ENCODE measurements at places on chromosomes 7 and 10. TPM values are rescaled to one million over a fixed set of nuclear protein-coding genes. Genes with fewer than 3 reads are reported as not detected.

- DNase-seq = peak; percentile 5
- H3K4me1 ChIP-seq = no peaks in the 10 kb centered on the region
- peaks cover 74% of the 10 kb centered on the region for H3K36me3 ChIP-seq
- no peak overlapping the region for H3K4me3 ChIP-seq
- no peaks in the 10 kb centered on the region for H3K27me3 ChIP-seq
- no peak overlapping the region for H3K27ac ChIP-seq
Observed at GRCh38 chr7:141754939-141755338, 9.0 kb upstream of the TAS2R3 start.

DNA sequence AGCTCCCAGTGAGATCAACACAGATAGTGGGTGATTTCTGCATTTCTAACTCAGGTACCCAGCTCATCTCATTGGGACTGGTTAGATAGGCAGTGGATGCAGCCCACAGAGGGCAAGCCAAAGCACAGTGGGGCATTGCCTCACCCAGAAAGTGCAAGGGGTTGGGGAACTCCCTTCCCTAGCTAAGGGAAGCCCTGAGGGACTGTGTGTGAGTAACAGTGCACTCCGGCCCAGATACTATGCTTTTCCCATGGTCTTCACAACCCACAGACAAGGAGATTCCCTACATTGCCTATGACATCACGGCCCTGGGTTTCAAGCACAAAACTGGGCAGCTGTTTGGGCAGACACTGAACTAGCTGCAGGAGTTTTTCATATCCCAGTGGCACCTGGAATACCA lies 62.8 kb downstream of the PPP1R3A start:
- H3K27me3 ChIP-seq = no peaks in the 10 kb centered on the region
- no peak overlapping the region for H3K27ac ChIP-seq
- no peaks in the 10 kb centered on the region for H3K36me3 ChIP-seq
- DNase-seq = no peak

DNA sequence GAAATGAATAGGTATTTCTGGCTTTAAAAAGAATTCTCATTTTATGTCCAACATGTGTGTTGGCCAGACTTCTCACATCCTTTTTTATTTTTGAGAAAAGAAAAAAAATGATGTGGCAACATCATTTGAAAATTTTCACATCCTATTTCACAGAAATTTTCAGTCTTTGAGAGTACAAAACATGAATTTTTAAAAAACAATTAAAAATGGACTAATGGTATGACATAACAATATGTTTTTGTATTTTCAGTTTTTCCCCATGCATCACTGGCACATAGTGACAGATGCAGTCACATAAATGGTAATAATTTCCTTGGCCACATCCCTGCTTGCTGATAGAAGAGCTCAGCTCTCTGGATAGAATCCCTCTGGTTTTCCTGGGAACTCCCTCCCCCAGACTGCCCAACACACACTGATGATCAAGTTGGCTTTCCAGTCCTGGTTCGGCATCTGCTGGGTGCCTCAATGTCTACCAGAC lies 188.5 kb upstream of the AGR3 start:
- no peaks in the 10 kb centered on the region for H3K27me3 ChIP-seq
- H3K36me3 ChIP-seq = no peaks in the 10 kb centered on the region
- no peak for DNase-seq
- no peak overlapping the region for H3K27ac ChIP-seq

- no peak for DNase-seq
- H3K36me3 ChIP-seq = peaks cover 21% of the 10 kb centered on the region
- no peaks in the 10 kb centered on the region for H3K27me3 ChIP-seq
Observed at GRCh38 chr10:26824015-26824690, 36.6 kb downstream of the ABI1 start.

- H3K36me3 ChIP-seq = no peaks in the 10 kb centered on the region
- peaks cover 3% of the 10 kb centered on the region for H3K4me1 ChIP-seq
- no peak overlapping the region for H3K4me3 ChIP-seq
Observed at GRCh38 chr10:22386503-22386902, 41.2 kb downstream of the SPAG6 start.

GRCh38 chr10:102540023-102540422 lies 36.3 kb downstream of the SUFU start:
- H3K27me3 ChIP-seq = no peaks in the 10 kb centered on the region
- H3K36me3 ChIP-seq = no peaks in the 10 kb centered on the region
- DNase-seq = peak; percentile 39
- H3K4me1 ChIP-seq = peaks cover 21% of the 10 kb centered on the region

GRCh38 chr7:70596598-70596913 lies 535.4 kb upstream of the GALNT17 start:
- H3K4me1 ChIP-seq = no peaks in the 10 kb centered on the region
- no peak overlapping the region for H3K4me3 ChIP-seq
- H3K36me3 ChIP-seq = no peaks in the 10 kb centered on the region
- H3K27me3 ChIP-seq = peaks cover 49% of the 10 kb centered on the region
- H3K27ac ChIP-seq = no peak overlapping the region

DNA sequence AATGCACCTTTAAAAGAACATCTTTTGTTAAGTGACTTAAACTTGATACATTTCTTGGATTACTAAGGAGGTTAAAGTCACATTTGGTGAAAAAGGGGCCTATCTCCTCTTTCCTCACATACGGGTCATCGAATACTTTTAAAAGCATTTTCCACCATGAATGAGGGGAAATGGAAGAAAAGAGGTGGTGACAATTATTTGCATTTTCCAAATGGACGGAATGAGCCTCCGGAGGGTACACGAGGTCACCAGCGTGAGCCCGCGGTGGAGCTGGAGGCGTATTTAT lies 1.0 kb upstream of the BMPR1A start:
- no peak for DNase-seq
- H3K4me1 ChIP-seq = peaks cover 40% of the 10 kb centered on the region
- peaks cover 3% of the 10 kb centered on the region for H3K36me3 ChIP-seq
- peaks cover 27% of the 10 kb centered on the region for H3K27me3 ChIP-seq

- DNase-seq = no peak
- no peaks in the 10 kb centered on the region for H3K4me1 ChIP-seq
- no peak overlapping the region for H3K4me3 ChIP-seq
- H3K27ac ChIP-seq = no peak overlapping the region
Observed at GRCh38 chr10:101490026-101490425, 98.0 kb downstream of the POLL start.

- no peak for DNase-seq
- H3K4me3 ChIP-seq = no peak overlapping the region
- peaks cover 6% of the 10 kb centered on the region for H3K4me1 ChIP-seq
- no peak overlapping the region for H3K27ac ChIP-seq
Observed at GRCh38 chr7:42233695-42234331, 3.2 kb downstream of the GLI3 start.

- no peak for DNase-seq
- H3K27me3 ChIP-seq = peaks cover 23% of the 10 kb centered on the region
- no peak overlapping the region for H3K4me3 ChIP-seq
- no peaks in the 10 kb centered on the region for H3K36me3 ChIP-seq
- H3K27ac ChIP-seq = no peak overlapping the region
Observed at GRCh38 chr10:89159316-89159715, 47.8 kb downstream of the CH25H start.

GRCh38 chr7:46387646-46388045 lies 466.6 kb upstream of the IGFBP3 start:
- no peak for DNase-seq
- H3K36me3 ChIP-seq = no peaks in the 10 kb centered on the region
- no peak overlapping the region for H3K4me3 ChIP-seq
- H3K27me3 ChIP-seq = no peaks in the 10 kb centered on the region

DNA sequence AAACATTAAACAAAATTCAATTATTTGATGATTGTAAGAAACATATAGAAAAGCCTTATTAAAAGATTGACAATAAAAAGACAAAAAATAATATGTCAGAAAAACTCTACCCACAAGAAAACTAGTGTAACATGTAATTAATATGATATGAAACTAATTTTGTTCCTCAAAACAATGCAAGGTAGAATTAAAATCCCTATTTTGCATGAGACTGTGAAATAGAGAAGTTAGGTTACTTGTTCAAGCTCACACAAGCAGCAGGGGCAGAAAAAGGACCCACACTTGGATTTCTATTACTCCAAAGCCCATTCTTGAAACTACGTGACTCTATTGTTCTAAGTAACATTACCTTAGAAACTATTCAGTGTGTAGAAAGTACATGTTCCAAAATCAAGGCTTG lies 96.4 kb downstream of the KCNMA1 start:
- H3K4me3 ChIP-seq = no peak overlapping the region
- no peaks in the 10 kb centered on the region for H3K4me1 ChIP-seq
- H3K27me3 ChIP-seq = no peaks in the 10 kb centered on the region
- DNase-seq = no peak

DNA sequence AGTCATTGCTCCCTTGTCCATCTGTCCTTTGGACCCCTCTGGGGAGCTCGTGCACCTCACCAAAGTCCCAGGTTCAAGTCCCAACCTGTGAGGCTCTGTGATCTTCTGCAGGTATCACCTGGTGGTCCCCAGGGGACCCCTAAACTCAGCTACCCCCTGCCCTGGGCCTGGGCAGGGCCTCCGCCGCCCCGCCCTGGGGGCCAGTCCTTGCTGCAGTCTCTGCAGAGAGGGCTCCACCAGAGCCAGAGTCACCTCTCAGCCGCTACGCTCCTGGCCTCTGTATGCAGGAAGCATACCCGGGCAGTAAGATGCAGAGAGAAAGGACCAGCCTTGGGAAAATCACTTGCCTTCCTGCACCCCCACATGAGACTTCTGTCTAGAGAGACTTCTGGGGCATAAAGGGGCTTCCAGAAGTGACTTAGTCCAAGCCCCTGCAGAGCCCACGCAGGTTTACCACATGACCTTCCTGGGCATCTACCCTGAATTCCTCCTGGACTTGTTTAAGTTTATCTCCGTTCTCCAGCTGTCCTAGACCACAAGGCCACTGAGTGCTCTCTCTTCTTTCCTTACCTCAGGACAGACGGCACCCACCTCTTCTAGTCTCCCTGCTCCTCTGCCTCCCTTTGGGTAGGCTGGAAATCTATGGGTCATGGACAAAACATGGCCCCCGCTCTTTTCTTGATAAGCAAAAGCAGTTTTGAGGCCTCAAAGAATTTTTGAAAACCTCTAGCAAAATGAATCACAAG lies 21.2 kb downstream of the CALML5 start:
- H3K27ac ChIP-seq = no peak overlapping the region
- H3K4me1 ChIP-seq = peaks cover 2% of the 10 kb centered on the region
- no peaks in the 10 kb centered on the region for H3K27me3 ChIP-seq
- no peaks in the 10 kb centered on the region for H3K36me3 ChIP-seq

DNA sequence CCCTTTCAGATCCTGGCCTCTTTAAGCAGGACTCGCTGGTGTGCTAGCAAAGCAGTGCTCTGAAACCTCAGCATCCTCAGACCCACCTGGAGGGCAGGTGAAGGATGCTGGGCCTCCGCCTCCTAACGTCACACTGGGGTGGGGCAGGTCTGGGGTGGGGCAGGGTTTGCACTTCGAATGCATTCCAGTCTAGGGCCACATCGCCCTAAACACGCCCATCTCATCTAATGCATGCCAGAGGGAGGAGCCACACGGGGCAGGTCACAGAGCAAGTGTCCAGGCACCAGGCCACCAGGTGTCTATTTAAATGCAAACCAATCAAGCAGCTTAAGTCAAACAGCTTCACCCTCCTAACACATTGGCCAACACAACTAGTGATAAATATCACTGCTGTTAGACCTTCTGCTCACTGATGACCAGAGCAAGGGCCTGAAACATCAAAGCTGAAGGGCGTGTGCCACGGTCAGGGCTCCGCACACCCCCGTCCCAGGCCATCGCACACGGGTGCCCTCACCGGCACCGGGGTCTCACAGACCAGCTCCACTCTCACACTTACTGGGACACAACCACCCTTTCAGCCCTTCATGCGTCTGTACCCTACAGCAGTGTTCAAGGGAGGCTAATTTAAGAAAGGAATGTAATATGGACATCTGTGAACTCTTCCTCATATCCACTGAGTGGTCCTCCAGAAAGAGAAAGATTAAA lies 47.1 kb downstream of the DIP2C start:
- H3K4me3 ChIP-seq = no peak overlapping the region
- DNase-seq = no peak
- H3K27ac ChIP-seq = no peak overlapping the region
- H3K36me3 ChIP-seq = no peaks in the 10 kb centered on the region
- H3K27me3 ChIP-seq = peaks cover 2% of the 10 kb centered on the region

GRCh38 chr7:22173685-22174573 lies 183.0 kb downstream of the RAPGEF5 start:
- H3K27me3 ChIP-seq = peaks cover 3% of the 10 kb centered on the region
- peak; percentile 62 for DNase-seq
- H3K4me3 ChIP-seq = no peak overlapping the region
- no peak overlapping the region for H3K27ac ChIP-seq
- H3K4me1 ChIP-seq = peaks cover 7% of the 10 kb centered on the region

DNA sequence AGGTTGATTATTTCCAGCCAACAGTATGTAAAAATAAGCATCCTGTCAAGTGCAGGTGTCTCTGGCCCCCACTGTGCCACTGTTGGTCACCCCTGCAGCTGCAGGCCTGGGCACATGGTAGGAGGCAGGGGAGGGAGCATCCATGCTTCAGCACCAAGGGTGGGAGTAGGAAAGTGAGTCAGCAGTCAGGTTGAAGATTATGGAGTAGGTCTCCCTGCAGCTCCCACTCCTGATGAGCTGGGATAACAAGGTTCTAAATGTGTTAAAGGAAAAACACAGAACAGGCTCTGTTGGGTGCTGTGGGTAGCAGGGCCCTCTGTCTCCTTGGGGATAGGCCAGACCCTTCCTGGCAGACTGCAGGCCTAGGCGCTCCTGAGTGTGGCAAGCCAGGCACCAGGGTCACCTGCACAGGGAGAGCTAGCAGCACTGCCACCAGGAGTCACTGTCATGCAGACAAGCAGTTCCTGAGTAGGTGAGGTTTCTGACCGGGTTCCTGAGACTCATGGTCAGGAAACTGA lies 59.3 kb downstream of the NUDCD3 start:
- DNase-seq = peak; percentile 33
- H3K4me3 ChIP-seq = no peak overlapping the region
- H3K27me3 ChIP-seq = no peaks in the 10 kb centered on the region
- H3K4me1 ChIP-seq = peaks cover 39% of the 10 kb centered on the region
- peaks cover 19% of the 10 kb centered on the region for H3K36me3 ChIP-seq

DNA sequence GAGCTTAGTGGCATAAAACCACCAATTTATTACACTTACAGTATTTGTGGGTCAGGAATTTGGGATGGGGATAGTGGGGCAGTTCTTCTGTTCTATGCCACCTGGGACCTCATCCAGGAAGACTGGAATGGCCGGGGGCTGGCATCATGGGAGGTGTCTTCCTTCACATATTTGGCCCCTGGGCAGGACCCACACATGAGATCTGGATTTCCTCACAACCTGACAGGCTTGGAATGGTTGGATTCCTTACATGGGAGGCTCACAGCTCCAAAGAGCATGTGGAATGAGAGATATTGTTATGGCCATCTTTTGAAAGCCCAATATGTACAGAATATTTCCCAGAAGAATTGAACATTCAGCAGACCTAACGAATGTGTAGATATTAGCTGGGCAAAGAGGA lies 21.9 kb downstream of the LSMEM1 start:
- DNase-seq = no peak
- no peaks in the 10 kb centered on the region for H3K4me1 ChIP-seq
- no peaks in the 10 kb centered on the region for H3K36me3 ChIP-seq
- no peak overlapping the region for H3K4me3 ChIP-seq
- no peak overlapping the region for H3K27ac ChIP-seq
- H3K27me3 ChIP-seq = peaks cover 1% of the 10 kb centered on the region

GRCh38 chr7:107703872-107704271 lies 40.1 kb upstream of the CBLL1 start:
- H3K4me1 ChIP-seq = peaks cover 2% of the 10 kb centered on the region
- no peaks in the 10 kb centered on the region for H3K36me3 ChIP-seq
- H3K27ac ChIP-seq = no peak overlapping the region
- peaks cover 2% of the 10 kb centered on the region for H3K27me3 ChIP-seq

GRCh38 chr10:95247881-95248583 lies 42.8 kb downstream of the PDLIM1 start:
- H3K27me3 ChIP-seq = peaks cover 9% of the 10 kb centered on the region
- peaks cover 4% of the 10 kb centered on the region for H3K4me1 ChIP-seq
- H3K27ac ChIP-seq = no peak overlapping the region
- no peak for DNase-seq
- H3K36me3 ChIP-seq = no peaks in the 10 kb centered on the region

The SPACDR gene
- total RNA-seq = 4.6 TPM

The BAIAP2L1 gene
- total RNA-seq = 2.3 TPM

The BEND7 gene
- total RNA-seq = not detected

The CHAT gene
- total RNA-seq = not detected

The PBLD gene
- 0.85 TPM for total RNA-seq
